ENCODE measurements at places on chromosomes 7 and 10.

GRCh38 chr7:80533287-80533686 lies 21.4 kb upstream of the GNAT3 start:
- no peaks in the 10 kb centered on the region for H3K27me3 ChIP-seq
- H3K4me3 ChIP-seq = no peak overlapping the region
- DNase-seq = no peak
- H3K27ac ChIP-seq = no peak overlapping the region

DNA sequence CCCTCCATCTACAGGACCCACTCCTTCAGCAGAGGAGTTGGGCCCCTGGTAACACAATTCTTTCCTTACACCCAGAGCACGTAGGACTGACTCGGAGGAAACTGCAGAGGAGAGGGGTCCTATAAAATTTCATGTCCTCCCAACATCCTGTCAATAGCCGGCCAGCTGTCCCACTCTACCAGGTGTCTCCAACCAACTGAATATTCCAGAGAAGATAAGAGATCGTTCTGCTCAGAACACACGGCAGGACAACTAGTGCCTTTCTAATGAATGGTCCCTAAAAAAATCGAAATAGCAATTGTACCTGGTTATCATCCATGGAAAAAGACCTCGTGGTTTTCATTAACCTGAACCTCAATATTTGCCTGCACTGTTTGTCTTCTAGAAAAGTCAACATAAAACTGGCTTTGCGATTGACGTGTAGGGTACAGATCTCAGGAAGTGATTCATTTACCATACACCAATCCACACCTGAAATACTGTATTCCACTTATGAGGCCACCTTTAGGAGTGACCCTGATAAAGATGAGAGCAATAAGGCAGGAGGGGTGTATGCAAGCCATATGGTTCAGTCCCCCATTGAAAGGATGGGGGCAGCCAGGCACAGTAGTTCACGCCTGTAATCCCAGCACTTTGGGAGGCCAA lies 111.7 kb downstream of the PARP12 start:
- peak overlapping the region; percentile 26 for H3K27ac ChIP-seq
- H3K4me1 ChIP-seq = peaks cover 4% of the 10 kb centered on the region
- no peak for DNase-seq
- no peaks in the 10 kb centered on the region for H3K27me3 ChIP-seq
- no peaks in the 10 kb centered on the region for H3K36me3 ChIP-seq
- no peak overlapping the region for H3K4me3 ChIP-seq

- H3K4me3 ChIP-seq = no peak overlapping the region
- no peak overlapping the region for H3K27ac ChIP-seq
- DNase-seq = no peak
- H3K4me1 ChIP-seq = peaks cover 12% of the 10 kb centered on the region
Observed at GRCh38 chr7:144517749-144518148, 114.3 kb upstream of the NOBOX start.

DNA sequence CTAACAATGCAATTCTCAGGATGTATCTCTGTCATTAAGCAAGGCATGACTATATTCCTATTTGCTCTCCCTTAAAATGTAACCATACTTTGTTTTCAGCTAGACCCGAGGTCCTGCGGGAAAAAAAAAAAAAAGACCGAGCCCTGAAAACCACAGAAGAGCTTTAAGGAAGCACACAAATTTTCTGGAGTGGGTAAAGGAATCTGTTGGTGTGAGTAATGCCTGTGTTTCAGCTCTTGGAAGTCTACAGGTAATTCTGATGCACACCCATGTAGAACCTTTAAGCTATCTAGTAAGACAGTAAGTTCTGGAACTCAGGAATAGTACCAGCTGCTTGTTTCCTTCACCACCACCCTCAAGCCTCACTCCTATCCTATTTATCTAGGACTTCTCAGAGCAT lies 351.1 kb downstream of the PARD3 start:
- H3K27me3 ChIP-seq = no peaks in the 10 kb centered on the region
- no peak overlapping the region for H3K27ac ChIP-seq
- H3K4me1 ChIP-seq = no peaks in the 10 kb centered on the region
- DNase-seq = no peak
- H3K4me3 ChIP-seq = no peak overlapping the region
- no peaks in the 10 kb centered on the region for H3K36me3 ChIP-seq

- no peak overlapping the region for H3K27ac ChIP-seq
- H3K36me3 ChIP-seq = no peaks in the 10 kb centered on the region
- no peaks in the 10 kb centered on the region for H3K27me3 ChIP-seq
- no peak for DNase-seq
- H3K4me1 ChIP-seq = peaks cover 12% of the 10 kb centered on the region
Observed at GRCh38 chr10:34758447-34758996, 56.6 kb downstream of the PARD3 start.
